ENCODE measurements at places on chromosomes 7 and 10.

- DNase-seq = no peak
These were observed 64.4 kb downstream of the ZWINT start for GRCh38 chr10:56296618-56297017.

GRCh38 chr7:36788825-36789470, 64.7 kb upstream of the AOAH start:
- no peak for DNase-seq

DNA sequence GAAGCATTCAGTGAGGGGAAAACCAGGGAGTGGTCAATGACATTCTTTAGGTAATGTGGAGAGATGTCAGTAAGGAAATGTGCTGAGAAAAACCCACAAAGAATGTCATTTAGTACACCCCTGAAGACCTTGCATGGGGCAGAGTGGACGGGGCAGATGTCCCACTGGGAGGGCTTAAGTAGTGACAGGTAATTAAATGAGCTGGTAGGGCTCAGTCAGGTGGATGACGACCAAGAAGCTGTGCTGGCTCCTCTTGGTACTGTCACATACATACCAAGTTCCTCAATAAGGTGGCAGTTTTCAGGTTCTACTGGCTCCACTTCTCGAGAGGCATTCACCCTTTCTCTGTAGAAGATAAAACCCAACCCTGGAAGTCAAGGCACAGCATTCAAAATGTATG, 1.8 kb downstream of the PON3 start:
- no peak for DNase-seq

DNA sequence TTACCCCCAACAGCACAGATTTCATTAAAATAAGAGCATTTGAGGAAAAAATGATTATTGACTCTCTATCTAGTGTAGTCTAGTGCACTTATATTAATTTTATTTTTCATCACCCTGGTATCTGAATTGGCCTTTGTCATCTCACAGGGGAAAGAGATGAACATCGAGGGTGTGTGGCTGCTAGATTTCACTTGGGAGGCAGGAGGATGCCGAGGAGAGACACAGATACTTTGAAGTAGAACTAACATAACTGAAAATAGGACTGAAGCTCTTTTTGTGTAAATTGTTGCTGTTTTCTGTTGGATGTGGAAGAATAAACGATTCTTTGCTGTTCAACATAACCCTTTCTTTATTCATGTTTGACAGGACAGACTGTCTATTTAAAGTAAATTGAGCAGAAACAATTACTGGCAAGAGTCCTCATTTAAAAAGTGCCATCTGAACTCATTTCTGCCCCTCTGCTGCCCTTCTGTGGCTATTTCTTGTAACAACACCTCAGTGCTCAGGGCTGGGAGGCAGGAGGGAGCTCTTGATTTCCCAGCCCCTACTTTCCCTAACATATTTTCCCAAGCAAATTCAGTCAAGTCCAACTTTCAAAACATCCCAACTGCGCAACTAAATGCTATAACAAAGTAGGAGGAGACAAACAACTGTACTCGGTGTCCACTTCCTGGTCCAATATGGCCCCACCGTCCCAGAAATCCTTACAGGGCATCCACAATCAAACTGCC, 15.6 kb downstream of the LYZL1 start:
- DNase-seq = no peak

DNA sequence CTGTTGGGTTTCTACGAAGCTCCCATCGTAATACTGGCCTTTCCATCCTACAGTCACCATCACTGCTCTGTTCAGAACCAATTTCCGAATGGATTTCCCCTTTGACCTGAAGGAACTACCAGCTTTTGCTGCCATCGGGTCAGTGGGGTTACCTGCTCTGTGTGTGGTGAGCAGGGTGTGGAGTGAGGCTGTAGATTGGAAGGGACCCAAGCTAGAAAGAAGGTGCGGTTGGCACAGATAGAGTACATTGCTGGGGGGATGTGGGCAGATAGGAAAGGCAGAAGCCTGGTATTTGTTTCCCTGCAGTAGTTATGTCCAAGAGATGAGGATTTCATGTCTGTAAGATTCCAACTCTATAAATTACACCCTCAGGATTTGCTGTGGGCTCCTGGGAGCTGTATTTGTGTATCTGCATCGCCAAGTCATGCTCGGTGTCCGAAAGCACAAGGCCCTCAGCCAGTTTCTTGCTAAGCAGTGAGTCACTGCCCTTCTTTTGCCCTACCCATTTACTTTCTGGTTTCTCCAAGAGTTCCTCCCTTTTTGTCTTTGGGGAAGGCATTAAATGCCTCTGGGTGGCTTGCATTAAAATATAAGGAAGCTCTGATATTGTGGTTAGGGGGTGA, 15.4 kb downstream of the CLCN1 start:
- no peak for DNase-seq

GRCh38 chr7:129889133-129889844, 63.5 kb downstream of the UBE2H start:
- DNase-seq = no peak

DNA sequence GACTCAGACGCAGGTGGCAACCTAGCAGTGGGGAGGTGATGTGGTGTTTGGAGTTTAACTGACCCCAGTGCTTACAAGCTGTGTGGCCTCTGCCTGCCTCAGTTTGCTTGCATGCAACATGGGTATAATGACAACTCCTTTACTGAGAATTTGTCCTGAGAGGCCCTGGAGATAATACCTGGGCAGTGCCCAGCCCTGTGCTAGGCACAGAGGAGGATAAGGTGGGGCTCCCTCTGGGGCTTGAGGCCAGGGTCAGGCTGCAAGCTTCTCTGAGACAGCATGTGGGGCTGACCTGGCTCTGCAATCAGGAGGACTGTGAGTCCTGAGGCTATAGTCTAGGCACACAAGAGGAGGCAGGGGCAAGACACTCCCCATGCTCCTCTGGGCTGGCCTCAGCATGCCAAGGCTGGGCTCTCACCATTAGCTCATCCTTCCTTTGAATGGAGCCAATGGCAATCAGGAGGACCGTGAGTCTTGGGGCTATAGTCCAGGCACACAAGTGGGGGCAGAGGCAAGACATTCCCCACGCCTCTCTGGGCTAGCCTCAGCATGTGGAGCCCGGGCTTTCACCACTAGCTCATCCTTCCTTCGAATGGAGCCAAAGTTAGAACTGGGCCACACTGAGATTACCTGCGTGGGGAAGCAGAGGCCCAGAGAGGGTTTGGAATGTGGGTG, 147.9 kb downstream of the RPS24 start:
- no peak for DNase-seq
